ENCODE measurements at places on chromosomes 5 and 9. TPM values are rescaled to one million over a fixed set of nuclear protein-coding genes. Genes with fewer than 3 reads are reported as not detected.

The TBC1D13 gene
- 17.7 TPM for total RNA-seq

The PCDHA12 gene
- total RNA-seq: not detected

The PDCD1LG2 gene
- 1.3 TPM for total RNA-seq

The C7 gene
- total RNA-seq: not detected

The ADGRV1 gene
- 0.21 TPM for total RNA-seq

The PCSK1 gene
- total RNA-seq: not detected
